Activated naive CD8-positive, alpha-beta T cell treated with anti-CD3 and anti-CD28 coated beads, Interleukin-2, amount 50 U/mL, for 16 hours (primary cell): ENCODE measurements at places on chromosomes 4 and X.

- DNase-seq = no peak
Observed at GRCh38 chrX:107484002-107484726, 34.7 kb downstream of the FRMPD3 start.

GRCh38 chr4:113849771-113850170 lies 88.2 kb upstream of the CAMK2D start:
- no peak for DNase-seq

DNA sequence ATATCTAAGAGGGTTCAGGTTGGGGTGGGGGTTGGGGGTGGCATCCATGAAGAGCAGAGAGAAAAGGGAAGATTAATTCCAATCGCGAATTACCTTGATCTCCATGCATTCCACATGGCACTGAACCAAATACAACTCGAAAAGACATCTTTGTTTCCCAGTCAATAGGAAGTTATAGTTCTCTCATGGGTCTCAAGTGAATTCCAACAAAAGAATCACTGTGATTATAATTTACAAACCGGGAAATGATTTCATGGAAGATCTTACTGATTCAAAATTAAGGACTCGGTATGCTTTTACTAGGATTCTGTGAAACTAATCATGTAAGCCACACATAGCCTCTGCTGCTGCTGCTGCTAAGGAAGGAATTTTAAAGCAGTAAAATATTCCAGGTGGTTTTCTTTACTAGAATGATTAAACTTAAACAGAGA lies 26.6 kb upstream of the AMELX start:
- no peak for DNase-seq

DNA sequence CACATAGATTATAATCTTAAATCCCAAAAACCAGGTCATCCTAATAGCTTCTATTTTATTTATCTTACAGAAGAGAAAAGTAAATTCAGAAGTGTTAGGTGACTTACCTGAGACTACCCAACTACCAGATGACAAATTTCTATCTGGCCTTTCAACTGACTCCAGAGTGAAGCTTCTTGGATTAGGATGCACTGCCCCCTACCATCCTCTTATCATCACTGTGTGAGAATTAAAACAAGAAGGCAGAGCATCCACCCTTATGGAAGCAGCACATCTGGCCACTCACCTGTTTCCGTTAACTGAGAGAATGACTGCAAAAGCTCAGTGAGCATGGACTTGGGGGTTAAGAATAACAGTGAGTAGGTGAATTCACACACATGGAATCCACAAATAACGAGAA lies 502.6 kb upstream of the TECRL start:
- no peak for DNase-seq

DNA sequence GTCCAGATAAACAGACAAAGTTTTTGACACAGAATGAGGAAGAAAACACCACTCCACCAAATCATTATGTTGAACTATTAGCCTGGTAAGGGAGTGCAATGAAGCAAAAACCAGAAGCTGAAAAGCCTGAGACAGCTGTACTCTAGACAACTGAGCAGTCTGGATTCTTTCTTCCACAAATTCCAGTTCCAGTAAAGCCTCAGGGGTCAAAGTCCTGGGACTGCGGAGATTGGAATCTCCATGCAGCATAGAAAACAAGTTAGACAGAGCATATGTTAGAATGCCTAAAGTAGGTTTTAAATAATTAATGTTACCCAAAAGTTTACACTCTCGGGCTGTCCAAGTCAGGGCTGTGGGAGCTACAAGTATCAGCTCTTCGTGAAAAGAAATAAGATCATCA lies 263.2 kb downstream of the TECRL start:
- no peak for DNase-seq

DNA sequence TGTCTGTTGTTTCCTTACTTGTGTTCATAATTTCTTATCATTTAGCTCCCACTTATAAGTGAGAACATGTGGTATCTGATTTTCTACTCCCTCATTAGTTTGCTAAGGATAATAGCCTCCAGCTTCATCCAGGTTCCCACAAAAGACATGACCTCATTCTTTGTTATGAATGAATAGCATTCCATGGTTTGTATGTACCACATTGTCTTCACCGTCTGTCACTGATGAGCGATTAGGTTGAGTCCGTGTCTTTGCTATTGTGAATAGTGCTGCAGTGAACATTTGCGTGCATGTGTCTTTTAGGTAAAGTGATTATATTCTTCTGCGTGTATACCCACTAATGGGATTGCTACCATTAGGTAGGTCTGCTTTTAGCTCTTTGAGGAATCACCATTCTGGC lies 624.3 kb upstream of the EPHA5 start:
- no peak for DNase-seq

DNA sequence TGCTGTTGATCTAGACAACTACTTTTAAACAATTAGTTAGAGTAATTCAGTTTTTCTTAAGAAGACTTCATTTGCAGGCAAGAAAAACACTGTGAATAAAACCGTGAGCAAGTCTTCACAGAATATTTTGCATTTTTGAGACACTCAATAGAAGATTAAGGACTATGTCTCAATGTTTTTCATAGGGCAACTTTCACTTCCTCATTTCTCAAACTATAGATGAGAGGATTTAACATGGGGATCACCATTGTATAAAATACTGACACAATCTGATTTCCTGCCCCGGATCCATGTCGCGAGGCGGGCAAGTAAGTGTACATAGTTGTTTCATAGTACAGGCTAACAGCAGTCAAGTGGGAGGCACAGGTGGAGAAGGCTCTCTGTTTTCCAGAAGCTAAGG lies 108.8 kb upstream of the IGSF1 start:
- no peak for DNase-seq

- DNase-seq = no peak
Observed at GRCh38 chr4:8250227-8250626, 19.3 kb upstream of the HTRA3 start.

GRCh38 chr4:7918981-7919380 lies 20.7 kb downstream of the AFAP1 start:
- no peak for DNase-seq

DNA sequence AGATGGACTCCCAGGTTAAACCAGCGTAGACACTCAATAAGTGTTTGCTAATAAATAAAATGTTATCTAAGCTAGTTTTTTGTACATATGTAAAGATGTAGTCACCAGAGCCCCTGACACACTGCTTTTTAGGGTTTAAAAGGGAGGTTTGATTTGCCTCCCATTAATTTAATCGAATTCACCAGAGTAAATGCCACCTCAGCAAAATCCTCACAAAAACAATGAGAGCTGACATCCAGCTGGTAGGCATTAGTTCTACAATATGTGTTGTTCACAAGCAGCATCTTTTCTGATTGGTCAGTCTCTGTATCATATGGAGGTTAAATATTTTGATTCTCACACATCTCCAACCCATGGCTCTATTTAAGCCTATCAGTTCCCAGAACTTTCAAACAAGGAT lies 382.6 kb downstream of the CENPC start:
- DNase-seq = no peak

- no peak for DNase-seq
Observed at GRCh38 chr4:113951263-113951662, 28.2 kb downstream of the ARSJ start.

GRCh38 chr4:94407846-94408245 lies 43.9 kb upstream of the PDLIM5 start:
- DNase-seq = no peak

DNA sequence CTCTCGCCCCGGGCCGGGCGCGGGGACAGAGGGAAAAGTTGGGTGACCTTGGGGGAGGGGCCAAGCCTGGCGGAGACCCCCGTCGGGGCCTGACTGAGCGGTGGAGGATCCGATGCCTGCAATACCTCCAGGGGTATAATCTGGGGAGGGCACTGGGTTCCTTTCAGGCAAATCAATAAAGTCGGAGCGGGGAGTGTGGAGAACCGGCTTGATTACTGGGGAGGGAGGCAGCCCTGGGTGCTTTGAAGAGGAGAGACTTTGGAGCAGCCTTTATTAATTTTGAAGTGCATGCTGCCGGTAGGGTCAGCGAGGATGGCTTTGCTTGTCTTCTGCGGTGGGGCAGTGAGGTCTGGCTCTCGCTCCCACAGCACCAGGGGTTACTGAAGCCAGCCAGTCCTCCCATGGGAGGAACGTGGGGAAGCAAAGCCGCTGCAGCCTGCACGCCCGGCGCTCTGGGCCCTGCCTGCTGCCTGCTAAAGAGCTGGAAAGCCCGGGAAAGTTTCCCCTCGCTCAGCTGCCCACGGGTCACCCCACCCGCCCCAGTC lies 403 bp upstream of the LGI2 start:
- DNase-seq = no peak

- DNase-seq = no peak
Observed at GRCh38 chr4:113758372-113758771, 3.2 kb downstream of the CAMK2D start.

- DNase-seq = no peak
Observed at GRCh38 chr4:48064349-48064748, 47.8 kb downstream of the NIPAL1 start.

DNA sequence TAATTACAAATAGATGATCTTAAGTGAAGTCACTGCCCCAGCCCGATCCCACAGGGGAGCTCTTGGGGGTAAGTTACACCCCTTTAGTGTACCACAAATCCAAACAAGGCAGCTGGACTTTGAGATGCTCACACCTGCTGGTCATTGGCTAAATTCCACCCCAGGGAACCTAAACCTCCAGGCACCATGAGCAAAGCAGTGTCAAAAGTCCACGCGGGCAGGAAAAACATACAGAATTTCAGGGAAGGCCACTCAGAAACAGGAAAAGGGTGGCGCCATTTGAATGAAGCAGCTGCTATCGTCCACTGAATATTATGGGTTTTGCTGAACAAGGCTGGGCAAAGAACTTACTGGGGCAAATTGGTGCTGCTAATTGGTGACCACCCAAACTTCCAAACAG lies 30.9 kb downstream of the SUPT20HL1 start:
- no peak for DNase-seq

DNA sequence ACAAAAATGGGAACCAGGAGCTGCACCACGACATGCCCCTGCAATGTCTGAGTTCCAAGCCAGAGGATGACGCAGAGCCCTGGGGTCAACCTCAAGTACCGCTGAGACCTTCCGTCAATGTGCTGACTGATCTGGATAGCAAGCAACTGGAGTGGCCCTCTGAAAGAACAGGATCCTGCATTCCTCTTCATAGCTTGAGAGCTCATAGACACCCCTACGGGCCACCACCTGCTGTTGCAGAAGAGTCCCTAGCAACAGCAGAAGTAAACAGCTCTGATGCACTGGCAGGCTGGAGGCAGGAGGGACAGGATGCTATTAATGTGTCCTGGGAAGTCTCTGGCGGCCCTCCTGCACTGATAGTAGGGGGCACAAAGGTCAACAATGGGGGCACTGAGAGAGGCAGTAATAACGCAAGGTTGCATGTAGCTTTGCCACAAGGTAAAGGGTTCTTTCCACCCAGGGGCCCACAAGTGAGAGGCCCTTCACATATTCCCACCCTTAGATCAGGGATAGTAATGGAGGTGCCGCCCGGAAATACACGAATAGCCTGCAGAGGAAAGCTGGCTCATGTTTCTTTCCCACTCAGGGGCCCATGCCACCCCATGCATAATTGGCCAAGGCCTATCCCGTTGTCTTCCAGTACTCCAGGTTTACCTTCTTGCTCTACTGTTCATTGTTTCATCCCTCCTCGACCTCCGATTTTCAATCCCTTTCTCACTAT lies 1.3 kb downstream of the PRR32 start:
- no peak for DNase-seq
